Activated CD8-positive, alpha-beta memory T cell treated with anti-CD3 and anti-CD28 coated beads for 4 hours (primary cell): ENCODE measurements at places on chromosomes 16 and 17.

DNA sequence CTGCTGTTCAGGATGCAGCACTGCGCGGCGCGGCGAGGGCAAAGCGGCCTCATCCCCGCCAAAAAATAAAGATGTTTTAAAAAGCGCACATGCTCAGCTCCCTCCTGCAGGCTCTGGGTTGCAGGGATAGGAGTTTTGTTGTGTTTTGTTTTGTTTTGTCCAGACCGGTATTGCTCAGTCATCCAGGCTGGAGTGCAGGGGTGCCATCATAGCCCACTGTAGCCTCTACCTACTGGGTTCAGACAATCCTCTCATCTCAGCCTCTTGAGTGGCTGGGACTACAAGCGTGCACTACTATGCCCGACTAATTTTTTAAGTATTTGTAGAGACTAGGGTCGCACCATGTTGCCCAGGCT lies 636 bp downstream of the WWOX start:
- DNase-seq: no peak

DNA sequence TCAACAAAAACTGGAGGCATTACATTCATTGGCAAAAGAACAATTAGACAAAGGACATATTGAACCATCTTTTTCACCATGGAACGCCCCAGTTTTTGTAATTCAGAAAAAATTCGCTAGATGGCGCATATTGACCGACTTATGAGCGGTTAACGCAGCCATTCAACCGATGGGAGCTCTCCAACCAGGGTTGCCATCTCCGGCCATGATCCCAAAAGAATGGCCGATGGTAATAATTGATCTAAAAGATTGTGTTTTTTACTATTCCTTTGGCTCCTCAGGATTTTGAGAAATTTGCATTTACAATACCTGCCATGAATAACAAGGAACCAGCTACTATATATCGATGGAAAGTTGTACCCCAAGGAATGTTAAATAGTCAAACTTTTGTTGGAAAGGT lies 21.4 kb downstream of the ALOX15B start:
- DNase-seq: no peak

- DNase-seq: no peak
Measured at GRCh38 chr16:27650073-27650701, 100.2 kb downstream of the KATNIP start.

DNA sequence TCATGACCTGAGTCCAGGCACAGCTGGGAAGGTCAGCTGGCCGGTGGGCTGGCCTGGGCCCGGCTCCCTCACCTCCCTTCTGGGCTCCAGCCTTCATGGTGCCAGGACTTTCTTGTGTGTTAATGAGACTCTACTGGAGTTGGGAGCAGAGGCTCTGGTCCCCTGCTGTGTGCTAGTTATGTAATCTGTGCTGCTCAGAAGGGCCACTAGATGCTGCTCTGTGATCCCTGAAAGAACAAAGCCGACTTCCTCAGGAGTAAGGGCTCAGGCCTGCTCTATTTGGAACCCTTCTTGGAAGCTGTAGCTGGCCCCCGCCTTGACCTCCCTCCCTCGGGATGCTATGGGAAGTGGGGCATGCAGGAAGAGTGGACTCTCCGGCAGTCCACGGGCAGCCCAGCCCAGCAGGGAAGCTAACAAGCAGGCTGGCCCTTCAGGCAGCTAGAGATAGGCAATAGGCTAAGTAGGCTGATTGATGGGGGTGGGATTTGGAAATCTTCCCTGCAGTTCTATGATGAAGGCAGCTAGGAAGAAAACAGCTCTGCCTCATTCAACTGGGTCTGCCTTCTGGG lies 3.3 kb upstream of the CDK5R1 start:
- no peak for DNase-seq

- no peak for DNase-seq
Measured at GRCh38 chr17:44007346-44008204, 3.2 kb downstream of the NAGS start.

GRCh38 chr16:48533931-48534330 lies 76.0 kb downstream of the N4BP1 start:
- no peak for DNase-seq

DNA sequence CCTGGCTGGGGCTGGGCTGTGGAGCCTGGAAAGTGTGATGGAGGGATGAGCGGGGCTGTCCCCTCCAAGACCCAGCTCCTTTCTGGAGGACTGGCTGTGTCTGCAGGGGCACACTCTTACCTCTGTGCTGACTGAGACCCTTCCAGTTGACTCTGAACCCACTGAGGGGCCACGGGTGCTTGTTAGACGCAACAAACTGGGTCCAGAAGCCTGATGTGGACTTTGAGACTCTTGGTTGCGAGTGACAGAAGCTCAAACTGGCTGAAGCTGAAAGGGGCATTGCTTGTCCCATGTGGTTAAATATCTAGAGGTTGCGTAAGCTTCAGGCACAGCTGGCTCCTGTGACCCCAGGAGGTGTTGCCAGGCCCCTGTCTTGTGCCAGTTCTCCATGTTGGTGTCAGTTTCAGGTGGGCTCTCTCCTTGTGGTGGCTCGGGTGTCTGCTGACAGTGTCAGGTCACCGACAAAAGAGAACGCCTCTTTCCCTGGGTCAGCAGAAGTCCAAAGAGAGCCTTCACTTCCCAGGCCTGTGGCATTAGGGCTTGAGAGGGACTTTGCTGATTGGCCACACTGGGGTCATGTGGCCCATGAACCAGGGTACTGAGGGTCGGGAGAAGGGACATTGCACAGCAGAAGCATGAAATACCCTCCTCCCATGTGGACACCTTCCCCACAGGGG lies 16.7 kb downstream of the ADCY7 start:
- DNase-seq: no peak

DNA sequence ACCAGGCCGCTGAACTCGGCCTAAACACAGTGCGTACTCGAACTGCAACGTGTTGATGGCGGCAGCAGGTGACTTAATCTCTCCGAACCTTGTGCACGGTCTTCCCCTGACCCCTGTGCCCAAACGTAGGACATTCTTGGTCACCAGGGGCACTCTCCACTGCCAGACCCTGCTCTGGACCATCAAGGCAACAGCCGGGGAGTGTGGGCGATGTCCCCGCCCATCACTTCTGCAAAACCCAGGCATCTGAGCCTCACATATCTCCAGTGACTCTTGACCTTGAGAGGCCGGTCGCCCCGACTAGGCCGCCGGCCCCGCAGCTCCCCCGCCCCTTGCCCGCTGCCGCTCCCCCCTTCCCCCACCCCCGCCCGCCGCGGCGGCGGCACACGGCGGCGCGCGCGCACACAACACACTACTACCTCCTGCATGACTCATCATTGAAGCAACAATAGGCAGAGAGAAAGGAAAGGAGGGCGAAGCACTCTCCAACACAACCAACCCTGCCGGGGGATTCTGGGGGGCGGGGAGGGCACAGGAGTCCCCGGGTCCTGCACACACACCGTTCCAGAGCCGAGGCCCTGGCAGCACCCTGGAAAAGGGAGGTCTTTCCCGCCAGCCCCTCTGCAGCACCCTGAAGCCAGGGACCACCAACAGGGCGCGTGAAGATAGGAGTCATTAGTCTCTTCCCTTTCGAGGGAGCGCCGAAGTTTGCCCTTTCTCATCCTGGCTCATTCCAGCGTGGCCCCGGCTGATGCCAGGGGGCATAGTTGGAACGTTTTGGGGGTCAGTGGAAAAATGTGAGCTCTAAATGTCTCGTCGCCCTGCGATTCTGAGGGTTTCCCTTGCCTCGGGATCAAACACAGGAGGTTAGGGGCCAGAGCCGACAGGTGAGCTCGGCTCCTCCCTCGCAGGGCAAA lies 1.9 kb downstream of the MNT start:
- peak; percentile 31 for DNase-seq

- DNase-seq: no peak
Measured at GRCh38 chr17:49694847-49695697, 12.7 kb downstream of the SLC35B1 start.

DNA sequence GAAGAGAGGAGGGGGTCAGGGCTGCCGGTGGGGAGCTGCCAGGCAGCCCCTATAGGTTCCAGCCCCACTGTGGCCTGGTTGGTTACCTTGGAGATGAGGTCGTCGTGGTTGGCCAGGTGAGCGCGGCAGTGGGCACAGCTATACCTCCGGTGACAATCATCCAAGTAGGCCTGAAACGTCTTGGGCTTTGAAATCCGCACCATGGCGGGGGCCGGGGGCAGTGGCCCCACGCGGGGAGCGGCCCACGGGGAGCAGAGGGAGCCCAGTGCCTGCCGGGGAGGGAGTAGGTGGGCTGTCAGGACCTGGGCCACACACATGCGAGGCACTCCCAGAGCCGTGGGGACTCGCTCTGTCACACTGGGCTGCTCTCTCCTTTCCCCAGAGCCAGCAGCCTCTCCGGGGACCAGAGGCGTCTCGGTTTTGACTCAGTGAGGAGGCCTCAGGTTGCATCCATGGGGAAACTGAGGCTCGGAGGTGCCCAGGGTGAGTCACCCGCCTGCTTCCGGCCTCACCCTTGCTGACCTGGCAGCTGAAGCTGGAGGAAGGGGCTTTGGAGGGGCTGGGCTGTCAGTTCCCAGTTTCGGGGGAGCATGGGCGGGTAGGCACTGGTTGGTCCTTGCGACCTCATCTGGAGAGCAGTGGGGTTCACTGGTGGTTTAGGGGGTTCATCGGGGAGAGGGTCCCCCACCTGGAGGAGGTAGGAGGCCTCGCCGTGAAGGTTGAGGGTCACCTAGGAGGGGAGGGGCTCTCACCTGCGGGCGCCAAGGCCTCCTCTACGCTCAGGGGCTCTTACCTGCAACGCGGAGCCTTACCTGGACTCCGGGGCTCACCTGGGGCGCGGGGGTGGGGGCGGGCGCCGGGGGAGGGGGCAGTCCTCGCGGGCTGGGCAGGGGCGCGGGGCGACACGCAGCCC lies 591 bp downstream of the YPEL3 start:
- no peak for DNase-seq
